ENCODE measurements at places on chromosomes 2 and 18. TPM values are rescaled to one million over a fixed set of nuclear protein-coding genes. Genes with fewer than 3 reads are reported as not detected.

- DNase-seq = no peak
Measured at GRCh38 chr2:204885747-204886146, 340.5 kb downstream of the PARD3B start.

The PECR gene
- 8.6 TPM for total RNA-seq

GRCh38 chr2:219197388-219197787 is 9.2 kb upstream of the ZFAND2B start:
- DNase-seq = no peak

- no peak for DNase-seq
Measured at GRCh38 chr2:215803150-215803549, 210.2 kb downstream of the MREG start.

GRCh38 chr2:64970495-64970894 is 18.7 kb upstream of the SLC1A4 start:
- no peak for DNase-seq

GRCh38 chr2:18883616-18884456 is 294.5 kb upstream of the NT5C1B start:
- DNase-seq = peak; percentile 17

The PLCL1 gene
- total RNA-seq = not detected

The KCNK3 gene
- not detected for total RNA-seq

The CRYGD gene
- not detected for total RNA-seq

The CLEC4F gene
- total RNA-seq = not detected

The NRBP1 gene
- total RNA-seq = 104 TPM

- no peak for DNase-seq
Measured at GRCh38 chr2:182784058-182784706, 68.1 kb downstream of the DNAJC10 start.

DNA sequence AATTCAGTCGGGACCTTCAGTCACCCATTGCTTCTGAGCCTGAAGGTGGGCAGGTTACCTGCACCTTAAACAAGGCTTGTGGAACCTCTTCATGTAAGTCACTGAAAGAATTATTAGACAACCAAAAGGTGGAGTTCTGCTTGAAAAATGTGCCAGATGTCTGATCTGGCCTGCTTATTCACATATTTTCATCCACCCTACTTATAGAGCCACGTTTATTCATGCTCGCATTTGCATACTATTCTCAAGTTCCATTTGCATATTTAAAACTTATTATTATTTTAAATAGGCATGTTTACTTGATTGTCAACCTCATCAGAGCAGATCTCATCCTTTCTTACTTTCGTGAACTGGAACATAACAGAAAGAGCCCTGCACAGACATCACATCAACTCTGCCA is 140.0 kb upstream of the NABP1 start:
- DNase-seq = no peak

DNA sequence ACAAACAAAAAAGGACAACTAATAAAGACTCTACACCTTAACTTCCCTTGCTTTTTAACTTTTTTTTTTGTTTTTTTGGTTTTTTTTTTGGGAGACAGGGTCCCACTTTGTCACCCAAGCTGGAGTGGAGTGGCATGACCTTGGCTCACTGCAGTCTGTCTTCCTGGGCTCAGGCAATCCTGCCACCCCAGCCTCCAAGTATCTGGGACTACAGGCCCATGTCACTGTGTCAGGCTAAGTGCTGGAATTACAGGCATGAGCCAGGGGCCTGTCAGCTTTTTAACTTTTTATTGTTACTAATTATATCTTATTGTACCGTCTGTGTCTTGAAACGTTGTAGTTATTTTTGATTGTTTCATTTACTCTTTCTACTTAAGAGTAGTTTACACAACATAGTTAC is 25.5 kb downstream of the WDR7 start:
- no peak for DNase-seq

The SCN7A gene
- total RNA-seq = not detected

The SPHKAP gene
- not detected for total RNA-seq

The DYSF gene
- 0.82 TPM for total RNA-seq

Data from foreskin keratinocyte (primary cell).